ENCODE measurements at places on chromosomes 11 and 22. TPM values are rescaled to one million over a fixed set of nuclear protein-coding genes. Genes with fewer than 3 reads are reported as not detected.

The LINC01488 gene
- total RNA-seq = not detected

GRCh38 chr11:120462825-120463224 lies 48.7 kb upstream of the GRIK4 start:
- no peak for DNase-seq

The KCNJ1 gene
- total RNA-seq = not detected

The KRTAP5-2 gene
- not detected for total RNA-seq

The KRTAP5-7 gene
- total RNA-seq = not detected

The CST6 gene
- 89.1 TPM for total RNA-seq

GRCh38 chr11:13261591-13262061 lies 16.0 kb upstream of the BMAL1 start:
- DNase-seq = peak; percentile 88

DNA sequence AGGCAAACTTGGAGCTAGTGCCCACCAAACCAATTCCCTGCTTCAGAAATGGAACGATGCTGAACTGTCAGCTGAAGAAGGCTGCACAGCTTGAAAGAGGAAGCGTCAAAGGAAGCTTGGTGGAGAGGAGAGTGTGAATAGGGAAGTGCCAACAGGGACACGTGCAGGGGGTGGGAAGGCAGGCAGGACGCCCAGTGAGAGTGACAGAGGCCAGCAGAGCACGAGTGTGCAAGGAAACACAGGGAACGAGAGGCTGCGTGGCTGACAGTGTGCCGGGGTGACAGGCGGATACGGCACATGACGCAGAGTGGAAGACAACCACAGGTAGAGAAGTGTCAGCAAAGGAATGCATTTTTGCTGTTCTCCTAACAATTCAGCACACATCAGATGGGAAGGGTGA lies 196.4 kb downstream of the LARGE1 start:
- no peak for DNase-seq

- no peak for DNase-seq
Observed at GRCh38 chr22:30423301-30423958, 2.1 kb upstream of the MTFP1 start.

DNA sequence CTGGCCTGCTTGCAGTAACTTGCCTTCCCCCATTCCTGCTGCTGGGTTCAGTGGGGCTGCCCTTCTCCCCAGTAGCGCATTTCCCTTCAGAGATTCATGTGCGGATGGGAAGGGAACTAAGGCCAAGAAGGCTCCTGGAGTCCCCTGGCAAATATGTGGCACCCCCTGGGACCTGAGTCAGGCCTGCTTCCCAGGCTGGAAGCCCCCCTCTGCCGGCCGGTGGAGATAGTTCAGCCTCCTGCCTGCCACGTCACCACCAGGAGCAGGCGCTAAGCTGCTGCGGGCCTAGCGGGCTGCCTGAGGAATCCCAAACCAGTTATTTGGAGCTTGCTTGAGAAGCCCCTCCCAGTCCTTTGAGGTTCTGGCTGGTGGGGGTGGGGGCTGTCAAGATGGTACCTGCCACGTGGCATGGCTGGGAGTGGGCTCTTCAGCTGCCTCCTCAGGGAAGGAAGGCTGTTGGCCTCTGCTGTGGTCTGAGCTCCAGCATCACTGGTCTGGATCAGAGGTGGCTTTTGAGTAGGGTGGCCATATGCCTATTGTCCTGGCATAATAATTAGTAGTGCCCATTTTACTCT lies 2.0 kb downstream of the SERPINH1 start:
- DNase-seq = no peak

DNA sequence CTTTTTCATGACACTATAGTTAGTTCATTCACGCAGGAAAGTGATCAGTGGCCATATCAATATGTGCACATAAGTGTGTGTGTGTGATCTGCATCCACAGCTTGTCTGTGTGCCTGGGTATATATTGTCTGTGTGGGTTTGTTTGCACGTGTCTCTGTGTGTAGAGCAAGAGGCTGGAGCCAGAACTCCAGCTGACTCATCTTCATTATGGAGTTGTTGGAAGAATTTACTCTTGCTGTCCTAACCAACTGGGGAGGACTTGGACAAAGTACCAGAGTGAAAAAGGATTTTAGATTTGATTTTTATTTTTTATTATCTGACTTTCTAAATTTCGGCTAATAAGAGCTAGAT lies 63.9 kb downstream of the TP53I11 start:
- DNase-seq = no peak

The TENM4 gene
- 12.6 TPM for total RNA-seq

- no peak for DNase-seq
Observed at GRCh38 chr11:126165757-126166156, 45.7 kb downstream of the RPUSD4 start.

The SLC7A4 gene
- total RNA-seq = 0.29 TPM

DNA sequence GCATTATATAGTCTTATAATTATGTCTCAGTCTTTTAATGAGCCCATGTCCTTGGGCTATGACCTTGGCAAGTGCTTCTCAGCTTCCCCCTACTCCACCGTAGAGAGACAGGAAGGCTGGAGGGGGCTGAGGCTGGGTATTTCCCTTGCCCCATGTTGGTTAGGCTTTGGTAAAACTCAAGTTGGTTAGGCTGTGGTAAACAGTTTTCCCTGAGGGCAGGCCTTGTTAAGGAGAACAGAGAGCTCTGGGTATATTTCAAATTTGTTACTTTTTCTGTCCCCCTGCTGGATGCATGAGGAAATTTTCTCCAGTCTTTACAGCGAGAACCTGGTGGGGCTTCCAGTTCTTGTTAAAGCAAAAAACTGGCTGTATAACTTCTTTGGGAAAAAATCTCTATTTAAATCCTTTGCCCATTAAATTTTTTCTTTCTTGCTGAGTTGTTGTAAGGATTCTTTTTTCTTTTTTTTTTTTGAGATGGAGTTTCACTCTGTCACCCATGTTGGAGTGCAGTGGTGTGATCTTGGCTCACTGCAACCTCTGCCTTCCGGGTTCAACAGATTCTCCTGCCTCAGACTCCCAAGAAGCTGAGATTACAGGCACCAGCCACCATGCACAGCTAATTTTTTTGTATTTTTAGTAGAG lies 12.2 kb upstream of the DCHS1 start:
- DNase-seq = no peak

GRCh38 chr11:112596324-112596723 lies 335.7 kb upstream of the PLET1 start:
- no peak for DNase-seq

- DNase-seq = no peak
Observed at GRCh38 chr11:117171404-117172061, 7.0 kb upstream of the SIDT2 start.

- no peak for DNase-seq
Observed at GRCh38 chr22:42856179-42856864, 751 bp downstream of the ARFGAP3 start.

- no peak for DNase-seq
Observed at GRCh38 chr22:38494498-38494897, 11.6 kb downstream of the DDX17 start.

The PARVG gene
- not detected for total RNA-seq

The MAP6 gene
- 1.1 TPM for total RNA-seq

GRCh38 chr11:6655020-6655789 lies 404 bp downstream of the DCHS1 start:
- DNase-seq = no peak

- DNase-seq = no peak
Observed at GRCh38 chr22:21761994-21762680, 26.5 kb upstream of the YPEL1 start.

DNA sequence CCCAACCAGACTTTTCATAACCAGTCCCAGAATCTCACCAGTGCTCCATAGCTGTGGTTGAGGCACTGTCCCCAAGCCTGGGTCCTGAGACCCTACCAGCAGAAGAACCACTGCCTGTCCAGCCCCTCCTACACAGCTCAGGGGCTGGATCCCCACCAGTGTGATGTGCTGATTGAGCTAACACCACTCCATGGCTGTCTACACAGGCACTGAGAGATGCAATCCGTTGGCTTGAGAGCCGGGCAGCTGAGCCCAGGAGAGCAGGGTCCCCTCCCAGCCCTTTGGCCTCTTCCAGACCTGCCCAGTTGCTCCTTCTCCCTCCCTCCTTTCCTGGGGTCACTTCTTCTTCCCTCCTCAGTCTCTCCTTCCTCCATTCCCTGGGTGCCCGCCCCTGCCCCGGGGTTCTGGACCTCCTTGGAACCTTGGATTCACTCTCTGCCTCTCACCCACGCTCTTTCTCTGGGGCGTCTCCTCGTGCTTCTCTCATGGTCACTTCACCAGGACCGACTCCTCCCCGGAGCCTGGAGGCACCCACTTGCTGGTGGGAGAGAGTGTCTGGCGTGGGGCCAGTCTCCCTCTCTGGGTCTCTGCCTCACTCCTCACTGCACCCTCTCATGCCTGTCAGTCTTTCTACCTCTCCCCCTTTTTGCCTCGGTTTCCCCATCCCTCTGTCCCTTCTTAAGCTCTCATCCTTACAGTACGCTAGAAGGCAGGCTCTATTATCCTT lies 706 bp upstream of the SCYL1 start:
- no peak for DNase-seq

- DNase-seq = no peak
Observed at GRCh38 chr11:95154514-95154913, 64.9 kb downstream of the ENDOD1 start.

The OR52A1 gene
- not detected for total RNA-seq

The HINFP gene
- 13.7 TPM for total RNA-seq

The OR5B21 gene
- total RNA-seq = not detected

The GAS2 gene
- 1.2 TPM for total RNA-seq

DNA sequence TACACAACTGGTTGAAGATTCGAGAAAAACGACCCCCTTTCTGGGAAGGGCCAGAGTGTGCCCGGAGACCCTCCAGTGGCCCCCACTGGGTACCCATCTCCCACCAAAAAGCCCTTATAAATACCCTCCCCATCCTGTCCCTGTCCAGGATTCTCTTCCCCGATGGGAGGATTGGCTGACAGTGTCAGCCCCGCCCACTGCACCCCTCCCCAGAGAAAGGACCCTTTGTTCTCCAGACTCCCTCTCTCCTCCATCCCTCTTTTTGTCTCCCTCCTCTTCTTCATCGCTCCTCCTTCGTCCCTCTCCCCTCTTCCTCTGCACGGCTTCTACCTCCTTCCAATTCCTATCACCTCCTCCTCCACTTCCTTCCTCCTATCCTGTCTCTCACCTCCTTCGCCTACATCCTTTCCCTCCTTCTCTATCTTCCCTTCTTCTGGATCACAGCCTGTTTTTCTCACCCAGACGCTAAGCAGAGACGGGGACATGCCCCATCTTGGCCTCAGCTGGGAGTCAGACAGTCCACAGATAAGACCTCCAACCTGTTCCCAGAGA lies 13.3 kb upstream of the MEN1 start:
- DNase-seq = no peak

The GRAP2 gene
- 0.14 TPM for total RNA-seq

The PPP1CA gene
- 365 TPM for total RNA-seq

- no peak for DNase-seq
Observed at GRCh38 chr11:3096909-3097530, 39.8 kb upstream of the CARS1 start.

All from epithelial cell of proximal tubule (primary cell).